ENCODE measurements at places on chromosomes 2 and 18.
A peak's percentile ranks its signal among the peaks of the same experiment; 100 is the strongest.

- DNase-seq: no peak
Observed at GRCh38 chr18:40852406-40852805, 1102.6 kb upstream of the PIK3C3 start.

DNA sequence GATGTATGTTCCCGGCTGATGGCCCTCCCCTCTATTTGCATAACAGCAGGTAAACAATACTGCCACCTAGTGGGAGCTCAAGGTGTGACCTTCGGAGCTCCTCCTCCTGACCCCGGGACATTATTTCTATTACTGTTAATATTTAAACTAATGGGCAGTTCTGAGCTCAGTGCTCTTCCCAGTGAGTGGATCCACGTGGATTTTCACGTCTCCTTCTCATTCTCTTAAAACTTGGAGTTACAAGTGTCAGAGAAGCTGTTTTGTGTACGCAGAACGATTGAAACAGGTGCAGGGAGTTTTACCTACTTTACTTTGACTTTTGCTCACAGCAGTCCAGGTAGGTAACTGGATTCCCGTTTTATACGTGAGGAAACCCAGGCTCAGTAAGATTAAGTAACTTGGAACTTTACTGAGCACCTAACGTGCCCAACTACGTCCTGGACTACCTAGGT lies 127.3 kb downstream of the PRKCE start:
- DNase-seq: peak; percentile 33

DNA sequence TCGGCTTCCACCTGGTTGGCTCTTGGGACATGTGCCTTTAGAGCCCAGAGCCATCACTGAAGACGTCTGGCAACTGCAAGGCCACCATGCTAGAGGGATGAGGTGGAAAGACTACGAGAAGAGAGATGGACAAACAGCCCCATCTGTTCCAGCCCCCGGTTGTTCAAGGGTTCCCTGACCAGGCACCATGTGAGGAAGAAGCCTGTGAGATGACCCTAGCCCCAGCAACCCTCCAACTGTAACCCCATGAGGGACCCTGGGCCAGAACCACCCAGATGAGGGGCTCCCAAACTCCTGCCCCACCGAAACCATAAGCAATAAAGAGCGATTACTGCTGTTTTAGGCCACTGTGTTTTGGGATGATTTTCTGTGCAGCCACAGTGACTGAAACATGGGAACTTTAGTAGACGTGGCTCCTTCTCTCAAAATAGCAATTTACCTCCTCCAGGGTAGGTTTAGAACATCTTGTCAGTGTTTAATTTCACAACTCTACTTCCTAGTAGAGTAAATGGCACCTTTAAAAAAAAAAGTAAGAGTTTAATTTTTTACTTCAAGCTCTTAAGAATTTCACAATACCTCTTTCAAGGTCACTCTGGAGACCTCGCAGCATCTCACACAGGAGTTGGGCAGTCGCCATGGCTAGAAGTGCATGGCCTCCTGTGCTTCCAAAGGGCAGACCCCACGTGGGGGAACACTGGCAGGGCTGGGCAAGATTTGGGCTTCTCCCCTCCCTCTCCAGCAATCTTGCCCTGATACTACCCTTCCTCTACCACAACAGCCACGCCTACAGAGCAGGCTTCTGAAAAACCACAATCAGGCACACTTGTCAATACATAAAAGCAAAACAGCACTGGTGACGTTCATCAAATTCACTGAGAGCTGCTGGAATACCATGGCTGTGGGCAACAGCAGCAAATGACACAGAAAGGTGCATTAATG lies 48.8 kb downstream of the TMEM163 start:
- no peak for DNase-seq

GRCh38 chr2:54773838-54774237 lies 50.4 kb downstream of the EML6 start:
- DNase-seq: no peak

GRCh38 chr2:112055730-112056625 lies 909 bp downstream of the TMEM87B start:
- DNase-seq: peak; percentile 65

DNA sequence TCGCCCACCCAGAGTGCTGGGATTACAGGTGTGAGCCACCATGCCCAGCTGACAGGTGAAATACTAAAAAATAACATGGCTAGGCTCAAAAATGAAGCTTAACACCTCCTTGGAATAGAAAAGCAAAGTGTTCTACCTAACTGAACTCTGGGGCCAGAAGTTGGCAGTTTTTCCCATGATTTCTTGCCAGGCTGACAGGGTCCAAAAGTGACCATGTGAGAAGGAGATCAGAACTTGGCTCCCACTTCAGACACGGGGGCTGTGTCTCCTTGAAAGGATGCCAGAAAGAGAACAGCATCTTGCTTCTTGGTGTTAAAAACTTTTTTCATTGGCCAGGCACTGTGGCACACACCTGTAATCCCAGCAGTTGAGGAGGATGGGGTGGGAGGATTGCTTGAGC lies 47.0 kb downstream of the BMPR2 start:
- no peak for DNase-seq

- no peak for DNase-seq
Observed at GRCh38 chr2:121911036-121911435, 155.6 kb downstream of the TSN start.
